ENCODE measurements at places on chromosomes 11 and 22.

- no peak for DNase-seq
Measured at GRCh38 chr11:64334764-64335735, 5.0 kb upstream of the CCDC88B start.

DNA sequence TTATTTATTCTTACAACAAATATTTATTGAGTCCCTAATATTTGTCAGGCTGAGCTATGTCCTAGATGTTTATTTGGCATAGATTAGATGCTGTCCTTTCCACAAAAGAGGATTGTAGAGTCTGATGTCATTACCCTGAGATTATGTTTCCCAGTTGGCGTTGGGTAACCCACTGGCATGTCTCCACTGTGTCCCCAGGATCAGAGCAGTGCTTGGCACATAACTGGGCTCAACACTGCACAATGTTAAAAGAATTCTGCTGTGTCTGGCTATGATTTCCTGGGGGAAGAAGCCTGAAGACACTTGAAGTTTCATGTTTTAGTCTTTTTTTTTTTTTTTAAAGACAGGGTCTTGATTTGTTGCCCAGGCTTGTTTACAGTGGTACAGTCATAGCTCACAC is 4.0 kb downstream of the RCN1 start:
- no peak for DNase-seq

- DNase-seq, result no peak
Measured at GRCh38 chr11:103826856-103827255, 209.6 kb upstream of the DDI1 start.

GRCh38 chr11:128684549-128685401 is 9.1 kb upstream of the FLI1 start:
- no peak for DNase-seq

GRCh38 chr22:37663521-37664140 is 5.1 kb downstream of the PDXP start:
- no peak for DNase-seq

- DNase-seq, result no peak
Measured at GRCh38 chr22:45104313-45104712, 59.4 kb upstream of the NUP50 start.

DNA sequence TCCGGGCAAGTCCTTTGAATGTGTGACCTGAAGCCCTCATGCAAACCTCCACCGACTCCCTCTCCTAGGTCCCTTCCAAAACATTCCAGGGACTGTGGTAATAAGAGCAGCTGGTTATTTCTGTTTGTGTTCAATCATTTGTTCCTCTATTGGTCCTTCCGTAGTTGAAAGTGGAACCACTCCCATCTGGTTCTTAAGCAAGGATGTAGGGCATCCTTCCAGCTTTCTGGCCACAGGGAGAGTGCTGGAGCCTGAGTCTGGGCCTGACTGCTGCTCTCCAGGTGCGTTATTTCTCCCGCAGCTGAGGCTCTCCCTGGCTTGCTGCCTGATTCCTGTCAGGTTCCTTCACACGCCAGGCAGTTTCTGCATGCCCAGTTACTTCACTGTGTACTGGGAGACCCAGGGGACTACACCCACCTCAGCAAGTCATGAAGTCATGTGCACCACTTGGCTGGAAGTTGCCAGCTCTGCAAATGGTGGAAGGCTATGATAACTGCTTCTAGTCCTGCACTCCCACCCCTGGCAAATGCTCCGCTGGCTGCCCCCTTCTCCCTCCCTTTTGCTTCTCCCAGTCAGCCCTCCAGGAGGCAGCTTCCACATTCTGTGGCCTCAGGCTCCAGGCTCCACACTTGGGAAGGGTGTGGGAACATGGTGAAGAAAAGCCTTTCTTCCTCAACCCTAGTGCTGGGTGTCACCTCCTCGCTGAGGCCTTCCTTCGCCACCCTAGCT is 4.0 kb upstream of the ALX4 start:
- DNase-seq, result no peak

- DNase-seq, result no peak
Measured at GRCh38 chr22:39080052-39080762, 3.1 kb downstream of the APOBEC3G start.

DNA sequence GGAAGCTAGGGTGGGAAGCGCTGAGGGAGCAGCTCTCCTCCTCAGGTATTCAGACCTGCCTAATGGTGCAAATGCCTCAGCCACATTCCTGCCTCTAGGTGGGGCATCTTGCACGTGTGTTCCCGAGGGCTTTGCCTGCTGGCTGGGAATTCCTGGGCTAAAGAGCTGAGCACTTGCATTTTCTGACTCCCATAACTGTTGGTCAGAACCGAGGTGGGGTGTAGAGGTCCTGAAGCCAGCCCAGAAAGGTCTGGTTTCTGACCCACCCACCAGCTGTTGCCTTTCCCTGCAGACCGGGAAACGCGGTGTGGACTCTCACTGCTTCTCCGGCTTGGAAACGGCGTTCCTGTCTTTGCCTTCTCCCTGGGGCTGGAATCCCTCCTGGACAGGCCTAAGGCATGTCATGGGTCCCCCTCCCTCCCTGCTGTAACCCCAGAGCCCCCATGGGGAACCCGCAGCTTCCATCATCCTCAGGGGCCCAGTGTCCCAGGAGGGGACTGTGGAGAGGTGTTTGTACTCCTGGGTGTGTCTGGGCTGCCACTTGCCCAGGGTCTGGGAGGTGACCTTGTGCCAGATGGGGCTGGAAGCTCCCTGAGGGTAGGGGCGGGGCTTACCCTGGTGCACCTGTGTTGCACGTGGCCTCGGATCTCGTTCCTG is 24.0 kb upstream of the SMIM38 start:
- no peak for DNase-seq

DNA sequence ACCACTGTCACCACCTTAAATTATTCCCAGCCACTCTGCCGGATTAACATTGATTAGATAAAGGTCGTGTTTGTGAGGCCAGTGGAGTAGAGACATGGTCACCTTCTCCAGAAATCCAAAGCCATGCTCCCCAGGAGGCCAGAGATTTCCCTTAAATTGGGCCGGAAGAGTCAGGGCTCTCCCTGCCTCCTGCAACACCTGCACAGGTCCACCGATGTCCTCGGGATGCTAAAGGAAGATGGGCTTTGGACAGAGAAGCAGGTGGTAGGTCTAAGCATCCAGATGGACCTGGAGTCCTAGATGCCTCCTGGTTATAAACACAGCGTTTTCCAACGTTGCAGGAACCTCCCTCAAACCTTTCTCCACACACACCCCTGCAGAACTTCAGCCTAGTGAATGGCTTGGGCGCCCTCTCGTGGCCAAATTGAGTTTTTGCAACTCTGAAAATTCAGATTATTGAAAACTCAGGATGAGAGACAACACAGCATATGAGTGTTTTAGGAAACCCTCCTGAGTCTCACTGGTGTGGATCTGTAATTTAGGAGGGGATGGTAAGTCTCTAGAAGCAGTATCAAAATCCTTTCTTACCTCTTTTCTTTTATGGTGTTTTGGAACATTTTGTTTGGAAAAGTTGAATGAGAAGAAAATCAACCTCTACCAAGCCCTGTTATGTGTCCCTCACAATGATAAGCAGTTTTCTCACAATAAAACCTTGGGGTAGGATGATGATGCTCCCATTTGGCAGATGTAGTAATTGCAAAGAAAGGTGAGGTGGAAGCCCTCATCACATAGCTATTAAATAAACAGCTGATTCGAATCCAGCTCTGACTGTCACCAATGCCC is 109.6 kb downstream of the RRAS2 start:
- DNase-seq, result no peak

- no peak for DNase-seq
Measured at GRCh38 chr11:9184516-9184915, 80.6 kb downstream of the DENND5A start.

DNA sequence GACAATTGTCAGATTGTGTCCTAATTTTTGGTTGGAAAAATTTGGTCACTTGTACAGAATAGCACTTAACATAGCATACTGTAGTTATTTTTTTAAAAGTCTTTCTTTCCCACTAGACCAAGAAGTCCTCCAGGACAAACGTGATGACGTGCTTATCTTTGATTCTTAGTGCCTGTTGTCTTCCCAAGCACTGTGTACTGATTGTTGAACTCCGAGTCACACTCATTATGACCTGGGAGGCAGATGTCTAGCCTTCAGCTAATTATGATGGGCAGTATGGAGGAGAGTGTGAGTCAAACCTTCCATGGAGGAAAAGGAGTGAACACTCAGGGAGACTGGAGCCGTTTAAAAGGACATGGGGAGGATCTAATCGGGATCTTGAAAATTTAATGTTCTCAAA is 119.8 kb downstream of the SPON1 start:
- DNase-seq, result no peak

DNA sequence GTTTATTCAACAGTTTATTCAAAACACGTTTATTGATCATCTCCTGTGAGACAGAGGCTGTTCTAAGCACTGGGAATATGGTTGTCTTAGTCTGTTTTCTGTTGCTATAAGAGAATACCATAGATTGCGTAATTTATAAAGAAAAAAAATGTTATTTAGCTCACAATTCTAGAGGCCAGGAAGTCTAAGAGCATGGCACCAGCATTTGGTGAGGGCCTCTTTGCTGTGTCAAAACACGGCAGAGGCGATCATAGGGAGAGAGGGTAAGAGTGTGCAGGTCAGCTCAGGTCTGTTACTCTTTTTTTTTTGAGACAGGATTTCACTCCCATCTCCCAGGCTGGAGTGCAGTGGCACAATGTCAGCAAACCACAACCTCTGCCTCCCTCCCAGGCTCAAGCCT is 5.2 kb upstream of the IL17RA start:
- DNase-seq, result no peak

GRCh38 chr22:36781656-36782627 is 6.0 kb upstream of the IFT27 start:
- peak; percentile 17 for DNase-seq

DNA sequence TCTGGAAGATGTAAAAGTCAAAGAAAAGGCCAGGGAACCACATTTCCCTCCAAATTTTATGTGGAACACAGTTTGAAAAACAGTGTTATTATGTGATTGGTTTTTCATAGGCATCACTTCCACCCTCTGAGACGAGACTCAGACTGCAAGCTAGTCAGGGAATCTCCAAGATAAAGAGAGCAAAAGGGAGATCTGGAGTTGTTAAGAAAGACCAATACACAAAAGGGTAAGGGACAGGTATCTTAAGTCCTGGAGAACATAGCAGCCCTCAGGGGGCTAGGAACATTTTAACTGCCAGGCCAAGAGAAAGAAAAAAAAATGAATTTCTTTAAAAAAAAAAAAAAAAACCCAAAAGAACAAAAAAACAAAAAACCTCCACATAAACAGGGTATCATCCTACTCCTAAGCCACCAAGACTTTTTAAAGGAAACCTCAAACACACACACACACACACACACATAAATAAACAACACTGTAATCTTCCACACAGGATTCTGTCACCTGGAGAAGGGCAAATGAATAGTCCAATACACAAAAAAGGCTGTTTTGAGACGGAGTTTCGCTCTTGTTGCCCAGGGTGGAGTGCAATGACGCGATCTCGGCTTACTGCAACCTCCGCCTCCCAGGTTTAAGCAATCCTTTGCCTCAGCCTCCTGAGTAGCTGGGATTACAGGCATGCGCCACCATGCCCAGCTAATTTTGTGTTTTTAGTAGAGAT is 44.5 kb downstream of the CELF1 start:
- DNase-seq, result no peak

GRCh38 chr11:73201249-73201648 is 16.8 kb upstream of the P2RY2 start:
- no peak for DNase-seq

DNA sequence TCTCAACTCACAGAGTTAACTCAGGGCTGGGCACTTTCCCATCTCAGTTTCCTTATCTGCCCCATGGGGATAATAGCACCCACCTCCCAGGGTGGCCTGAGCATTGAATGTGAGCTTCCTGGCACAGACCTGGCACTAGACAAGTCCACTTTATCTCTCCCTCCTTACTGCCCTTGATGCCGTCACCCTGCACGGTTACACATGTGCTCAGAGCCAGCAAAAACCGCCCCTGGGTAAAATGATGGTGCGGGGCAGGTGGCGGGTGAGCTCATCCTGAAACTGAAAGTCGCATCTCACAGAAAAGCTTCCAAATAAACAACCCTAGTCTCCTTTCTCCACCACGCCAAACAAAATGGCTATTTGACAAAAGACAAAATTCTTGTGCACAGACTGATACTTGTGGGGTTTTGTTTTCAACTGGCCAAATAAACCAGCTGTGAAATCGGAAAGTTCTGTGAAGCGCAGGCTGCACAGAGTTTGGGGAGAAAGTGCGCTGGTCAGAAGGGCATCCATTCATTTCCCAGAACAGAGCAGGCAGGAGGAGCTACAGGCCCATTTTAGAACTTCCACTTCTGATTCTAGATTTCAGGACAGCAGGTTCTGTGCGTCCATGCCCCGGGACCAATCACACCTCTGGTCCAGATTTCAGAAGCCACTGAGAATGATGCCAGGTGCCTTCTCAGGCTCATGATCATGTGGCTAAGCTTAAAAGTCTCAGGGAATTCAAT is 138.1 kb downstream of the SHANK2 start:
- DNase-seq, result no peak

DNA sequence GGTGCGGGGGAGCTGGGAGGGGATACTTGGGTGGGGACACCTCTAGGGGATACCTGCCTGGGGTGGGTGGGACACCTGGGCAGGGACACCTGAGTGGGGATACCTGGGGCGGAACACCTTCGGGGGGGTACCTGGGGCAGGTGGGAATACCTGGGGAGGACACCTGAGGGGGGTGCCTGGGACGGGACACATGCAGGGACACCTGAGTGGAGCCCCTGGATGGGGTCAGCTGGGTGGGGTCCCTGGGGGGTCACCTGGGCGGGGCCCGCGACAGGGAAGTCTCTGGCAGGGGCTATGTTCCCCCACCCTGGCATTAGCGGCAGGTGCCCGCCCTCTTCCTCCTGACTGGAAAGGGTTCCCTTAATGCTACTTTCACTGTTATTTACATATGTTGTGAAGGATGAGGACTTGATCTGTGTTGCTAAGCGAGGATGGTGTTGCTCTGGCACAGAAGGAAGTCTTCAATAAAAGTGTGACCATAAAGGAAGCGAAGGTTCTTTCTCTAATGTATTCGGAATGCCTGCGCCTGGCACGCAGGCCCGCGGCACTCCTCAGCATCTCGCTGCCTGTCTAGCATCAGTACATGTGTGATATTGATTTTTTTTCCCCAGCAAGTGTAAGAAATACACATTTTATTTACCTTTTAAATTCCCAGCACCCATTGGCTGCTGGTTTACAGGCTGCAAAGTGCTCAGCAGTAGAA is 801.7 kb downstream of the BRD1 start:
- no peak for DNase-seq

DNA sequence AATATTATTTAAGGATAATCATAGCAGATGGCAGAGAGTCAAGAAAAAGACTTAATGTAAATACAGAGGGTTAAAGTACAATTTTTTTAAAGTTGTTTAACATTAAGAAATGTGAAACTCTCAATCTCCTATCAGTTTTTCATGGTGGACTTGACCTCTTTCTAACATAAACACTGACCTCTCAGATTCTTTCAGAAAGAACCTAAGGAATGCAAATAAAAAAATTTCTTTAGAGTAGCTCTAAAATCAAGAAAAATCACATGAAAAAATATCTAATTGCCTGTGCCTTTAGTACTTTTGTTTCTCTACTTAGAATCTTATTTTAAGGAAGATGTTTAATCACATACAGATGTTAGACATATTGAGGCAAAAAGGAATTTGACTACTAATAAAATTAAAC is 12.9 kb downstream of the RNF141 start:
- no peak for DNase-seq
